ENCODE measurements at places on chromosomes 3 and 15.

DNA sequence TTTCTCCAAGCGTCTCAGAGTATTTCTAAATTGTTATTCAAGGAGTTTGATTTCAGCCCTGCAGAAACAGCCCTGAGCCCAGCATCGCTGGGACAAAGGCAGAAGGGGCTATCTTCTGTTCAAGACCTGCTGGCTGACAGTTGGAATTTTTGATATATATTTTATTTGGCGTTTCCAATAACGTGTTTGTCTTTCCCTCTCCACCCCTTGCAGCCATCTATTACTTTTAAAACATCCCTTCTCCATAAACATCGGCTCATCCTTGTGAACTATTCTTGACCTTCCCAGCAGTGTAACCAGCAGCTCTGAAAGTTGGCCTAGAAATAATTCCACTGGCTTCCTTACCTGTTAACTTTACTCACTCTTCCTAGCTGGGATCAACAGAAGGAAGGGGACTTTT is 5.5 kb upstream of the MEIS2 start:
- DNase-seq = no peak

DNA sequence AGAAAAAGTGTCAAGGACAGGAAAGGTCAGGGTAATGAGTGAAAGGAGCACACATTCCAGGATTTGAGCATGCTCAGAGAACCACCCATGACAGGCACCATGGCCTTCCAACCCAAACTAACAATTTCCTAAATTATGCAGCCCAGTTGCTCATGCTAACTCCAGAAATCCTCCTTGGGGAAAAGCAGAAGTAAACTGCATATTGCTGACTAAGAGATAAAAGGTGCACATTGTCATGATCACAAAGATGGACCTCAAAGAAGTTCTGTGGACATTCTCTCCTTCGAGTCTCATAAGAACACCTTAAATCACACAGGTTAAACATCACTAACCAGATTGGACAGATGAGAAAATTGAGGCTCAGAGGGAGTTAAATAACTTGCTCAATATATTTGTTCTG is 97.6 kb upstream of the SLC25A36 start:
- no peak for DNase-seq

GRCh38 chr3:32366638-32367397 is 24.8 kb upstream of the CMTM7 start:
- no peak for DNase-seq

- DNase-seq = no peak
Measured at GRCh38 chr3:134487406-134487805, 1.5 kb downstream of the CEP63 start.

GRCh38 chr15:88954431-88955277 is 41.5 kb upstream of the MFGE8 start:
- DNase-seq = no peak

GRCh38 chr3:23659274-23659673 is 146.5 kb upstream of the UBE2E1 start:
- no peak for DNase-seq
